Naive thymus-derived CD4-positive, alpha-beta T cell (primary cell): ENCODE measurements at places on chromosomes 6 and 20.

DNA sequence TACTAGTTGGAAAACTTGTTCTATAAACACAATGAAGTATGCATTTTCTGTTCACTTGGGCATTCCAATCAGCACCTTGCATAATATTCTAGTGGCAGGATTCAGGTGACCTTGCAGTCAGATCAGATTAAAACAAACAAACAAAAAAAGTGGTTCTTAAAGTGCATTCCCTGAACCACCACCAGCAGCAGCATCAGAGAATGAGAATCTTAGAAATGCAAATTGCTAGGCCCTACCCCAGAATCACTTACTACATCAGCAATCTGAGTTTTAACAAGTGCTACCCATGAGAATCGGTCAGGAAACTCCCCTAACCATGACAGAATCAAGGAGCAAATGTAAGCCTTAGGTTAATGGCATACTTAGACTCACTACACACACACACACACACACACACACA, 41.7 kb downstream of the SNAP25 start:
- H3K4me1 ChIP-seq = no peaks in the 10 kb centered on the region
- H3K27me3 ChIP-seq = no peaks in the 10 kb centered on the region
- no peak overlapping the region for H3K4me3 ChIP-seq
- H3K27ac ChIP-seq = no peak overlapping the region
- no peak for DNase-seq

GRCh38 chr6:78599526-78599925, 267.8 kb upstream of the IRAK1BP1 start:
- no peak overlapping the region for H3K27ac ChIP-seq
- no peak for DNase-seq
- H3K4me3 ChIP-seq = no peak overlapping the region
- H3K27me3 ChIP-seq = no peaks in the 10 kb centered on the region
- no peaks in the 10 kb centered on the region for H3K36me3 ChIP-seq
- H3K4me1 ChIP-seq = no peaks in the 10 kb centered on the region

DNA sequence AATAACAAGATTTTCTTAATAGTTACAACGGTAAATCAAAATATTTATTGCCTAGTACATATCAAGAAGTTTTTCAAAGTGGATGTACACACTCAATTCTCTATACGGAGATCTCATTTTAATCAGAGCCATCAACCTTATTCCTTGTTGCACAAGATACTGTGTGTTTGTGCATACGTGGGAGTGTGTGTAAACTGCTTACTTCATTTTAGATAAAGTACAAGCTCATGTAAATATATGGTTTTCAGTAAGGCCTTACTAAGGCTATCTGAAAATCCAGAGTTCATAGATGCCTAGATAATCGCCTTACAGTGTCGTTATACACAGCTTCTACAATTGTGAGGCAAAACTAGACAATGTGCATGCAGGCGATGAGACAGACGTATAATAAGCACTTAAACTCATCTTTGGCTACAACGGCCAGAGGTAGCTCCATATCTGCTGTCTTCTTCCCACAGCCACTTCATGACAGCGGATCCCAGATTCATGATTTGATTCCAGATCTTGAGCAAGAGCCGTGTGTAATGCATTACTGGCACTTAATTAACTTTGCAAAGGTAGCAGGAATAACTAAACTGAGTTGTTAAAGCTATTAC, 2.5 kb downstream of the PERP start:
- no peak overlapping the region for H3K27ac ChIP-seq
- peaks cover 8% of the 10 kb centered on the region for H3K4me1 ChIP-seq
- no peaks in the 10 kb centered on the region for H3K36me3 ChIP-seq
- H3K27me3 ChIP-seq = peaks cover 6% of the 10 kb centered on the region

GRCh38 chr6:28081486-28081751, 1.1 kb downstream of the ZNF165 start:
- H3K4me1 ChIP-seq = peaks cover 7% of the 10 kb centered on the region
- H3K36me3 ChIP-seq = no peaks in the 10 kb centered on the region
- DNase-seq = no peak

DNA sequence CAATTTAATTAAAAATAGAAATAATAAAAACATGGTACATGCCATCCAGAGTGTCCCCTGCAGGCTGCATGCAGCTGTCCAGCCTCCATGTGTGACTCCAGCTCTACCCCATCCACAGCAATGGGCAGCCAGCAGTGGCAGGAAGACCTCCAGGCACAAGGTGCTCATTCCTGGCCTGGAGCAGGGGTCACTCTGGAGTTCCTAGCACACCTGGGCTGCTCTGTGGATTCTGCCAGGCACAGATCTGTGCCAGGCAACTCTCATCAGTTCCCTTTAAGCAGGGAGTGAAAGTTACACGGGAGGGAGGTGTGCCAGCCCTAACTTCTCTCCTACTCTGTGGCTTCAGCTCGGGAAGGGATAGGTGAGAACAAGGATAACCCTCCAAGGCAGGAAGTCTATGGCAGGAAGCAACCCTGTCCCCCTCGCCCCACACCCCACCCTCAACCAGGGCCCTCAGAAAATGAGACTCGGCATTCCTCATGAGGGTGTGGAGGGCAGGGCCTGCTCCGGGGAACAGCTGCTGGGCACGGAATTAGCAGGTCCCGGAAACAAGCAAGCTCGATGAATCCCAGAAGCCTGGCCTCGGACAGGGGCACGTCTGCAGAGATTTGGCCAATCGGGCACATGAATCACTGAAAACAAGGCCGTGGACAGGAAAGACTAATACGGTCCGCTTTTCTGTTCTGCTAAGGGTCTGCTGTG, 10.0 kb downstream of the JPH2 start:
- no peak overlapping the region for H3K4me3 ChIP-seq
- no peaks in the 10 kb centered on the region for H3K36me3 ChIP-seq
- no peaks in the 10 kb centered on the region for H3K27me3 ChIP-seq
- no peak overlapping the region for H3K27ac ChIP-seq
- H3K4me1 ChIP-seq = no peaks in the 10 kb centered on the region
